Activated CD4-positive, CD25-positive, alpha-beta regulatory T cell treated with anti-CD3 and anti-CD28 coated beads, Interleukin-2, amount 50 U/mL, for 24 hours (primary cell): ENCODE measurements at places on chromosomes 16 and 17.

GRCh38 chr17:14506364-14506763 is 205.5 kb downstream of the HS3ST3B1 start:
- ATAC-seq: no peak

DNA sequence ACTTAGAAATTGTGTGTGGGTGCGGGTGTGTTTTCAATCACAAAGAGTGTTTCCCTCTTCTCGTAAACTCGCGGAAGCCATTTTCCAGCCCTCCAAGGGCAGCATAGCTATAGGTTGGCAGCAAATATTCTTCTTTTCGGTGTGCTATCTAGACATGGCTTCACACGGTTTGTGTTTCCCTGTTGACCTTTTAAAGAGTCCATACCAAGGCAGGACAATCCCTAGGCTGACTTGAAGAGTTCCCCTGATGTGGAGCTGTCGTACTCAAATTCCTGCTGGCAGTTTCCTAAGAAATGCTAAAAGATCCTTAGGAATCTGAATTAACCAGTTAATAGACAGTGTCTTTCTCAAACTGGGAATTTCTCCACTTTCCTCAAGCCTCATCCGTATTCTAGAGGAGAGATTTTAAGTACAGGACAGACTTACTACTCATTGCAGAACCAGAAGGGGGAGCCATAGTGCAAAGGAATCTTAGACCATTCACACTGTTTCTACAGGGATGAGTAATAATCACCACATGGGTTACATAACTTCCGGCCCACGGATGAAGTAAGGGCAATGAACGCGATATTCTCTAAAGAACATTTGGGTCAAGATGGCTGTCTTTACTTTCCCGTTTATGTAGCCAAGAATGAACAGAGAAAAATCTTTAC is 288.6 kb upstream of the ELAC2 start:
- ATAC-seq: peak; percentile 41

DNA sequence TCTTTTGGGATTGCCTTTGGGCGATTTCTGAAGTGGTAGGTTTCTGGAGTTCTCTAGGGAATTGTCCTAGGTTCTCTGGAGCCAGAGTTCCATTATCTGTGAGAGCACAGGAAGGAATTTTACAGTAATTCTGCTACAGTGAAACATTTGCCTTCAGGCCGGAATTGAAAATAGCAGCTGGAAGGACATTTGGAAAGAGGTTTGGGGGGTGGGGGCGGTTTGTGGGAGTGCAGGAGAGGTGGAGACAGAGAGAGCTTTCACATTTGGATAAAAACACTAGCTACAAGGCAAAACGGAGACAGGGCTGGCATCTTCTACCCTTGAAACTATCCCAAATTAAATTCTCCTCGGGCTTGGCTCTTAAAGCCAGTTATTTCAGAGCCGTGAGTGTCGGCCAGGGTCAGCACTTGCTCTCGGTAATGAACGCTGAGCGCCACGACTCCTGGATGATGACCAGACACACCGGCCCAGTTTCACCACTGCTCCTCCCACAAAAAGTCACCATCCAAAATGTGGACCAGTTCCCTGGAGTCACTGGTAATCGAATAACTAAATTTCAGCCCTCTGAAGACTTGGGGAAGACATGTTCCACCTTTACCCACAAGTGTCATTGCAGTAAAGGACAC is 67.7 kb upstream of the TANC2 start:
- no peak for ATAC-seq

DNA sequence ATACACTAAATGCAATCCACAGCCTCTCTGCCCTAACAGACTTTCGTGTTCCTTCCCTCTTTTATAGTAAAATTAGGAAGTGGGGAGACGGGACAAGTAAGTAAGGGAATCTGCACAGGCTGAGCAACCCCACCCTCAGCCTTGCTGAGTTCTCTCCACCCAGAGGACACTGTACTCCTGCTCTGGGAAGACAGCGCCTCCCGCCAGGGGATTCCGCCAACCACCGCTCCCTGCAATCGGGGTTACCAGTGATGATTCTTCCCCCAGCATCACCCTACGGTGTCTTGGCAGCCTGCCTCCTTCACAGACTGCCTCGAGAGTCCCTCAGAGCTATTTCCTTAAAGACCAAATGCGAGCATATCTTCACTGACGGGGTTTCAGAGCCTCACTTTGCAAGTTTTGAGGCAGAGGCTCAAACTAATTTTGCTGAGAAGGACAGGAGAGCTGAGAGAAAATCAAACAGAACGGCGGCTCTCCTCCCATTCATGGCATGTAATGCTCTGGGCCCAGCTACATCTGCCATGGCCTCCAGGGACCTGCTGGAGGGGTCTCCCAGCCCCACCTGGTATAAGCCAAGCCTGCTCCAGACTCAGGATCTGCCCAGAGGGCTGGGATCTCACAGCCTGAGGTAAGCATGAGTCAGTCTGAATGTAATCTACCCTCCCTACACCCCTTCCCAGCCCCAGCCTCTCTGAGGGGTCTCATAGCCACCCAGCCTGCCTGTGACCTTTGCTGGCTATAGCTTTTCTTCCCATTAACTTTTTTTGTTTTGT is 22.7 kb upstream of the ASGR2 start:
- ATAC-seq: no peak

GRCh38 chr17:29349409-29349808 is 40.8 kb upstream of the TAOK1 start:
- ATAC-seq: no peak

GRCh38 chr17:34761646-34762045 is 182.3 kb downstream of the TMEM132E start:
- no peak for ATAC-seq

DNA sequence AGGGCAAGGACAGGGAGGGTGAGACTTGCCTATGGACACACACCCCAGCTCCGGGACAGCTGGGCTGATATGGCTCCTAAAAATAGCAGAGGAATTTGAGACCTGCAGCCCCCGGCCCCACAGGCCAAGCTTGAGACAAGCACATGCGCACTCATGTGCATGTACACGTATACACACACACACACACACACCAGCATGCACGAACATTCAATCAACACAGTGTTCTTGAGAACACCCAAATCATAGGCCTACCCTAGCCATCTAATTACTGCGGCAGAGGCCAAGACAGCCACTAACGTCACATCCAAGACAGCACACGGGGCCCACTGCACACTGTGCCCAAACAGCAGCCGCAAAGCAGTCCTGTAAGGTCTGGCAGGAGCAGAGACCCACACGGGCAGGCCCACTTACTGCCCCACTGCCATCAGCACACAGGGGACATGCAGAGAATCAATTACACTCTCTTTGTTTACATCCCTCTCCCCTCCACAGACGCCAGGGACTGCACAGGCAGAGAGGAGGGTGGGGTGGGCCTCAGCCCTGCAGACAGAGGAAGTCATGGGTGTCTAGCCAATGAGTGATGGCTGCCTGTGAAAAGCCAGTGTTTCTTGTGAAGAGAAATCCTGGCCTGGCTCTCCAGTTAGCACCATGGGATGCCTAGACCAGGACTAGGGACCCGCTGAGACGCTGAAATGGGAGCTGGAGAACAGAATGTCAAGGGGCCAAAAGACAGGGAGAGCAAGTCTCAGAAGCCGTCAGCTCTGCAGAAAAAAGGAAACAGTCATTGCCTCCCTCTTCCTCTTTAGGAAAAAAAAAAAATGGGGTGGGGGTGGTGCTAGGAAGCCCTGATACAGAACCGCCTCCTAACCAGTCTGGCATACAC is 39.3 kb downstream of the MYO18A start:
- ATAC-seq: no peak

DNA sequence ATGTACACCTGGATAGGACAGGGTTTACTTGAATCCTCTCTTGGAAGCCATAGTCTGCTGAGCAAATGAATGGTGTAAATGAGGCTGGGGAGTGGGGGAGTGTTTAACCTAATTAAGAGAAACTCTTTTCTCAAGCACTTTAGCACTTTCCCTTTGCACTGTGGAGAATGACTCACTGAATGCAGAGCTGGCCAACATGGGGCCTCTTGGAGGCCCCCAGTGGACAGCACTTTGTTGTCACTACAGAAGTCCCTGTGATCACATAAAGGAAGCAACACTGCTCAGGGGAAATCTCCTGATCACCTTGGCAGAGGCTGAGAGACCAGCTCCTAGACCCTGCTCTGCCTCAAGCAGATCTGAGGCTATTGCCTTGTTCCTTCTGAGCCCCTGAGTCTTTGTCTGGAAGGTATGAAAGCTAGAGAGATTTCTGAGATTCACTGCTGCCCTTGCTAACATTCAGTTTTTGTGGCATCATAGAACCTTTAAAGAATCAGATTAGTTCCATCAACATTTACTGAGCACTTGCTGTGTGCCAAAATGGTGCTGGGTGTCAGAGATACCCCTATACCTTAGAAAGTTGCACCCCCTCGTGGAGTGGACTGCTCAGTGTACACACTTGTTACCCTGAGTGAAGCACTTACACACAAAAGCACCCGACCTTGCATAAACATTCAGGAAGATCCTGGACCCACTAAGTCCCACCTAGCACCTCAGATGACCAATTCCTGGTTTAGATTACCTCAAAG is 230.1 kb upstream of the CCL2 start:
- no peak for ATAC-seq

GRCh38 chr16:56370875-56371659 is 54.3 kb downstream of the AMFR start:
- no peak for ATAC-seq

DNA sequence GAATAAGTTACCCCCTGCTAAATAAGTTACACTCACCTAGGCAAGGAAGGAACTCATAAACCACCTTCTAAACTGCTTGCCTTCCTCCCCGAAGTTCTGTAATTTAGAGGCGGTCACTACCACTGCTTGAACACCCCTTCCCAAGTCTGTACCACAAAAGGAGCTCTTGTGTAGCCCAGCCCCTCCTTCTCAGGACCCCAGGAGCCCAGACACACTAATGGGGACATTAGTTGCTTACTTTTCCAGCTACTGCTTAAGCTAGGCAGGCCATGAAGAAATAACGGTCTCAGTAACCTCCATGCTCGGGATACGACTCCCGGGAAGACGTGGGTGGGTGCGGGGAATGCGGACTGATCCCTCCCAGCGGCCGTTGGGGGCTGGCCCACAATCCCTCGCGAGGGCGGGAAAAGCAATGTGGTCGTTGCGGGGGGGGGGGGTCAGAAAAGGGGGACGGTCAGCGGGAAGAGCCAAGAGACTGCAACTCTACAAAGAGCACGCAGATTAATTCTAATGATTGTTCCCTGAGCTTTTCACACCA is at the start of gene TEX14:
Gene TEX14, minus strand, starts transcription at position 345 of the 538 bp plus-strand sequence. CDS start 40,044 bp downstream, outside the sequence.
- ATAC-seq: no peak

GRCh38 chr16:74830648-74831047 is 56.0 kb upstream of the FA2H start:
- ATAC-seq: no peak

DNA sequence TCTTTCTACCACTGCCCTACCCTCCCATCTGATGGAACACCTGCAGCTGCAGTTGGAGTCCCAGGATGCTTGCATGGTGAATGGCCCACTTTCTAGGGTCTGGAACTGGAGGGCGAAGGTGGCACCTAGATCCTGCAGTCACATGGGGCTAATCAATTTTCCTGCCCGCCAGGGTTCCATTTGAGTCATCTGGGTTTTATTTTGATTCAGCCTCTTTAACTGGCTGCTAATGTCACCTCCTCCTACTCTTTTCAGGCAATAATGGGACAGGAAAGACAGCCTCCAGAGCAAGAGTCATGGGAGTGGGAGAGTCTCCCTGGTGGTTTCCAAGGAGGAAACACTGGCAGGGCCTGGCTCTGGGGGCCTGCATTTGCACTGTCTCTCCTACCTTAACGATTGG is 3.8 kb upstream of the TBKBP1 start:
- no peak for ATAC-seq

DNA sequence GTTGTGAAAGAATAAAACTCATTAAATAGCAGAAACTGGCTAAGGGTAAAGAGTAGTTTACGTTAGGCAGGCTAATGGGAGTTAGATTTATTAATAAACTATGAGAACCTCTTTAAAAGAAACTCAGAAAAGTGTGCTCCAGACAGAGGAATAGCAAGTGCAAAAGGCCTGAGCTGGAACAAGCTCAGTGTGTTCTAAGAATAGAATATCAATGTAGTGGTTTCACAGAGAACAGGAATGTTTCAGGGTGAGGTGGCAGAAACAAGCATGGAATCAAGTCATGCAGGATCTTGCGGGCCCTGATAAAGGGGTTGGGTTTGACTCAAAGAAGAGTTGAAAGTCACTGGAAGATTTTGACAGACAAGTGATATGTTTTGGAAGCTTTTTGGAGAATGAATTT is 164.0 kb upstream of the HS3ST3A1 start:
- ATAC-seq: no peak

DNA sequence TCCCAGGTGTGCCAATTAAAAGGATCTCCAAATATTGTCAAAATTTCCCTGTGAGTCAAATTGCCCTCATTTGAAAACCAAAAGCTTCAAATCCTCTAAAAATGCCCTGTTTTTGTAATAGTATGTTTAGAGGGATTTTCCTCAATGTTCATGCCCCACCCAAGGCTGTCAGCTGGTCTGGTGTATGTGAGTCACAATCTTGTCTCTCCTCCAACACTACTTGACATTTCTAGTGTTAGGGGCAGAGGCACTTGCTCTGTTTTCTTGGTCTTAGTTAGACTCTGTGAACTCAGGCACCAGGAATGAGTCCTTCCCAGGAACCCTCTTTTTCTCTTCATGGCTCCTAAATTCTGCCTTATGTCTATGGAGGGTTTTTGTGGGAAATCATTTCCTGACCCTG is 634.8 kb downstream of the KCNJ2 start:
- no peak for ATAC-seq

GRCh38 chr17:40510328-40510648 is 8.9 kb upstream of the TNS4 start:
- no peak for ATAC-seq

DNA sequence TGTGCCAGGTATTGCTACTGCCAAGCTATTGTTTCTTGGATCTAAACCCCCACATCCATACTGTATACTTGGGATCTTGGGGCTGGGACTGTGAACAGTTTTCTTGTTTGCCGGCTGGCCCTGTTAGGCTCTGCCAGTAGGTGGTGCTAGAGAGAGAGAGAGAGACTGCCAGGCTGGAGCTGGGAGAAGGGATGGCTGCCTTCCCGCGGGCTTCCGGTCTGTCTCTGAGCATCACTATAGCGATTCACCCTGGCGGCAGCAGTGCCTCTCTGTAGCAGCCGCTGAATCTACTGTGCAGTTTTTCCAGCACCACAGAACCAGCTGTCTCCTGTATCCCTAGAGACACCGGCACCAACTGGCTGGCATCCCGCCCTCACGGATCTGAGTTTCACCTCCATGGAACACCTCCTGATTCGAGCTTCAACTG is 201.2 kb downstream of the UTP18 start:
- ATAC-seq: peak; percentile 36

GRCh38 chr16:59719121-59719520 is 985.0 kb upstream of the GOT2 start:
- ATAC-seq: no peak

GRCh38 chr17:27471321-27472269 is 15.3 kb downstream of the KSR1 start:
- peak; percentile 79 for ATAC-seq

- ATAC-seq: no peak
Observed at GRCh38 chr16:17203424-17203823, 267.3 kb downstream of the XYLT1 start.

GRCh38 chr16:15396948-15397594 is 1.5 kb downstream of the MPV17L start:
- ATAC-seq: no peak

- ATAC-seq: no peak
Observed at GRCh38 chr17:72388765-72389473, 268.1 kb downstream of the SOX9 start.

- no peak for ATAC-seq
Observed at GRCh38 chr17:4934173-4934979, 2.3 kb downstream of the GP1BA start.
